ENCODE measurements at places on chromosomes 2 and 18. TPM values are rescaled to one million over a fixed set of nuclear protein-coding genes. Genes with fewer than 3 reads are reported as not detected.
A peak's percentile ranks its signal among the peaks of the same experiment; 100 is the strongest.

DNA sequence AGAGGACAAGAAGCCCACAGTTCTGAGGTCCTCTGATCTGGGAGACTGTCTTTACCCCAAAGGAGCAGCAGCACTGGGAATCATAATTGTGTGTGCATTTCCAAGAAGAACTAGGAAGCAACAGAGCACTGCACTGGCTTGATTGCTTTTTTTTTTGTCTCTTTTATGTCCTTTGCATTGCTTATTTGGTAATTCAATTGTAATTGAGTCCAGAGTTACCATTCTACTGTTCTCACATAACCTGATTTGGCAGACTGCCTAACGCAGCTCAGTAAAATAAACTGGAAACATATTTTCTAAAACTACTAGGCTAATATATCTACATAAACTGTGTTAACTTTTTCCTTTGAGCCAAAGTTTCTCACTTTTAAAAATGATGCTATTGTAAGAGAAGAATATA lies 190.3 kb upstream of the SLC8A1 start:
- no peak for DNase-seq
- no peaks in the 10 kb centered on the region for H3K36me3 ChIP-seq
- H3K27me3 ChIP-seq: no peaks in the 10 kb centered on the region
- H3K27ac ChIP-seq: no peak overlapping the region

The SRD5A2 gene
- total RNA-seq: not detected

- H3K4me1 ChIP-seq: no peaks in the 10 kb centered on the region
- DNase-seq: no peak
- no peak overlapping the region for H3K4me3 ChIP-seq
- H3K27me3 ChIP-seq: no peaks in the 10 kb centered on the region
Measured at GRCh38 chr2:96923810-96924774, 54.2 kb upstream of the SEMA4C start.

DNA sequence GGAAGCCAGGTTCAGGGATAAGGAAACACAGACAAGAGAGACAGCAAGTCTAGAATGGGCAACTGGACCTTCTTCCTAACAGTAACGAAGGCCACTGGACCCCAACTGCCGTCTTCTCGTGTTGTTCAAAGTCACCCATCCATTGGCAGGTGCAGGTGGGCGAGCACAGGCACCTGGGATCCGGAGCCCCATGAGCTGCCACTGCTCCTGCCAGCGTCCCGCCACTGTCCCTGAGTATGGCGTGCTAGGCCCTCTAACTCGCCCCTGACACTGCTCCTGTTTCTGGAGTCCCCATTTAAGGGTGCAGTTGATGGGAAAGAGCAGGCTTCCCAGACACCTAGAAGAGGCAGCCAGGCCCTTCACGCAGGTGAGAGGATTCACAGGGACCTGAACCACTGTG lies 48.0 kb downstream of the NDUFA10 start:
- no peaks in the 10 kb centered on the region for H3K4me1 ChIP-seq
- no peaks in the 10 kb centered on the region for H3K36me3 ChIP-seq
- H3K27me3 ChIP-seq: no peaks in the 10 kb centered on the region
- DNase-seq: no peak
- H3K27ac ChIP-seq: no peak overlapping the region
- no peak overlapping the region for H3K4me3 ChIP-seq

The EMX1 gene
- total RNA-seq: not detected

- H3K27ac ChIP-seq: peak overlapping the region; percentile 62
- H3K36me3 ChIP-seq: no peaks in the 10 kb centered on the region
- no peak overlapping the region for H3K4me3 ChIP-seq
Measured at GRCh38 chr2:109164739-109165221, 35.8 kb downstream of the SH3RF3 start.

DNA sequence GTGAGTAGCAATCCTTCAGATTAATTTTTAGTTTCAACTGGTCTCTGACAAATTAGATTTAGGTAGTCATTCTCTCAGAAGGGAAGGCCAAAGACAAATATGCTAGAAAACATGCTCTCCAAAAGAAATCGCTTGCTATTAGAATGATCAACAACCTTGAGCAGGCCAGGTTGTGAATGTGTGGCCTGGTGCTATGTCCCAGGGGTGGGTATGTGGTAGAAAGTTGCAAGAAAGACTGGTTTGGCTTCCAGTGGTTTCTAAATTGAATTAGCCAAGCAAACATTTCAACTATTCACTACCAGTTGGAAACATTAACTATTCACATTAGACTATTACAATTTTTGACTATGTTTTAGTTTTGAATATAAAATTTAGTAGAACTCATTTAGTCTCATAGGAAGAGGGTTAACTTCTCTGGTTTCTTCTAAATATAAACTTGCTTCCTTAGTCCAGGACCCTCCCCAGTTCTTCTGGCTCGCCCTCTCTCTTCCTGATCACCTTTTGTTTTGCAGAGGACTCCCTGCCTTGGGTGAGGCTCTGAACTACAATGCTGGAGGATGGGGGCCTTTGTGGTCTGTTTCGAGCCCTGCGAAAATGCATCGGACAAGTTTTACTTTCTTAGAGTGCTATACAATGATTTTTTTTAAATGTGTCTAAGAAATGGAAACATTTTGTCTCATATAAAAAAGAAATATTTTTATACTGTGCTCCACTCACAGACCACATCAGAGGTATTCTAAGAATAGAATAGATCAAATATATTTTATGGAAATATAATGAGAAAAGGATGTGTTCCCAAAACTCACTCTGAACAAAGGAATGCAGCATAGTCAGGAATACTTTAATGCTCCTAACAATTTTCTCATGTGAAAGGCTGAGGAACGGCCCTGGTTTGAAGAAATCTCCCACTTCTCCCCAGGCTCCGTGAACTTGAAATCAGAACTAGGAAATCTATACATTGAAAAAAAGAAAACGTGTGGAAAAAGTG lies 375.0 kb upstream of the ZEB2 start:
- no peaks in the 10 kb centered on the region for H3K4me1 ChIP-seq
- H3K27ac ChIP-seq: no peak overlapping the region
- DNase-seq: no peak
- no peaks in the 10 kb centered on the region for H3K36me3 ChIP-seq
- H3K4me3 ChIP-seq: no peak overlapping the region

- H3K36me3 ChIP-seq: no peaks in the 10 kb centered on the region
- no peak for DNase-seq
- no peak overlapping the region for H3K4me3 ChIP-seq
- no peaks in the 10 kb centered on the region for H3K4me1 ChIP-seq
- H3K27me3 ChIP-seq: no peaks in the 10 kb centered on the region
Measured at GRCh38 chr18:9066817-9067306, 35.6 kb upstream of the NDUFV2 start.

The IL1R1 gene
- 281 TPM for total RNA-seq
